ENCODE measurements at places on chromosomes 7 and 10. TPM values are rescaled to one million over a fixed set of nuclear protein-coding genes. Genes with fewer than 3 reads are reported as not detected.

- DNase-seq = no peak
These were observed 523 bp upstream of the CDH23 start for GRCh38 chr10:71396084-71396710.

DNA sequence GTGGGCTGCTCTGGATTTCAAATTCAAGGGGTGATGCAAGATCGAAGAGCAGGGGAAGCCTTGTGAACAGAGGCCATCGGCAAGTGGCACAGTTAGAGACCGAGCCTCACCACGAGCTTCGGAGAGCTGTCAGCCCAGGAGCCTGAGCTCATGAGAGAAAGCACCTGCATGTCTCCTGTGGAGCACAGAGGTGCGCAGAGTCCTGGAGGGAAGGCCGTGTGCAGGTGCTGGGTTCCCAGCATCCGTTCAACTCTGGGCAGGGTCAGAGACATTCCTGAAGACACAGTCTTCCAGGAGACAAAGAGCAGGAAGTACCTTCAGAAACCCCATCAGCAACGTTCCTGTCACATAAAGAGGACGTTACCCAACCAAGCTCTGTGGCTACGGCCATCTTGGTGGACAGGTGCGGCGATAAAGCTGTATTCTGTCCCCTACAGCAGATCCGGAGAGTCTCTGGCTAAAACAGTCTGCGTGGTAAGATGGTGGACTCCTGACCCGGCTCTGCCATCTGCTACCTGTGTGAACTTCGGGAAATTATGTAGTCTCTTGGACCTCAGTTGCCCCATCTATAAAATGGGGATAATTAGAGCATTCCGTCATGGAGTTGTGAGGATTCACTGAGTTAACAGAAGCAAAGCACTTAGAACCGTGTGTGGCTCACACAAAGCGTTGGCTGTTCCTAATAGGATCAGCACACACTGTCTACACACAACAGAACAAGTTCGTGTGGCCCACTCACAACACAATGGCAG is 40.6 kb downstream of the NOD1 start:
- DNase-seq = no peak

GRCh38 chr7:99621271-99621670 is 4.5 kb downstream of the ZSCAN25 start:
- no peak for DNase-seq

The WNT2 gene
- total RNA-seq = not detected

DNA sequence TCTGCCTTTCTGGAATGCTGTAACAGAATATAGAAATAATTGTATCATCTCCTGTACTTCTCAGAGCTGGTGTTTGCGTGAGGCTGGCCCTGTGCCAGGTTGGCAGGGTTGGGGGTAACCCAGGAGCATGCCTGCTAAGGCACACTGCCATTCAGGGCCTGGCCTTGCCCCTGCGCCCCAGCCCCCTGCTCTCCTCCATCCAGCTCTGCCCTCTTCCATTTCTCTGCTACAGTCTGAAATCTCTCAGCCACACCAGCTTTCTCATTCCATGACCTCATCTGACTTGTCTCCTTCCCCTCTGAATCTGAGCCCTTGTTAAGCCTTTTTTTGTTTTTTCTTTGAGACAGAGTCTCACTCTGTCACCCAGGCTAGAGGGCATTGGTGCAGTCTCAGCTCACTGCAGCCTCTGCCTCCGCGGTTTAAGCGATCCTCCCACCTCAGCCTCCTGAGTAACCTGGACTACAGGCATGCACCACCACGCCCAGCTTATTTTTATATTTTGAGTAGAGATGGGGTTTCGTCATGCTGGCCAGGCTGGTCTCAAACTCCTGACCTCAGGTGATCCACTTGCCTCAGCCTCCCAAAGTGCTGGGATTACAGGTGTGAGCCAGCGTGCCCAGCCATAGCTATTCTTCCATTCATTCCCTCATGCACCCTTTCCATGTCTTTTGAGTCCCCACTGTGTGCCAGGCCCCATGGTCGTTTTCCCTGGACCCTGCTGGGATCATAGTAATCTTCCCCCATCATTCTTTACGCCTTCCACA is 206.8 kb downstream of the CUX1 start:
- DNase-seq = no peak

GRCh38 chr7:157784979-157785441 is 448.2 kb downstream of the DNAJB6 start:
- DNase-seq = no peak

DNA sequence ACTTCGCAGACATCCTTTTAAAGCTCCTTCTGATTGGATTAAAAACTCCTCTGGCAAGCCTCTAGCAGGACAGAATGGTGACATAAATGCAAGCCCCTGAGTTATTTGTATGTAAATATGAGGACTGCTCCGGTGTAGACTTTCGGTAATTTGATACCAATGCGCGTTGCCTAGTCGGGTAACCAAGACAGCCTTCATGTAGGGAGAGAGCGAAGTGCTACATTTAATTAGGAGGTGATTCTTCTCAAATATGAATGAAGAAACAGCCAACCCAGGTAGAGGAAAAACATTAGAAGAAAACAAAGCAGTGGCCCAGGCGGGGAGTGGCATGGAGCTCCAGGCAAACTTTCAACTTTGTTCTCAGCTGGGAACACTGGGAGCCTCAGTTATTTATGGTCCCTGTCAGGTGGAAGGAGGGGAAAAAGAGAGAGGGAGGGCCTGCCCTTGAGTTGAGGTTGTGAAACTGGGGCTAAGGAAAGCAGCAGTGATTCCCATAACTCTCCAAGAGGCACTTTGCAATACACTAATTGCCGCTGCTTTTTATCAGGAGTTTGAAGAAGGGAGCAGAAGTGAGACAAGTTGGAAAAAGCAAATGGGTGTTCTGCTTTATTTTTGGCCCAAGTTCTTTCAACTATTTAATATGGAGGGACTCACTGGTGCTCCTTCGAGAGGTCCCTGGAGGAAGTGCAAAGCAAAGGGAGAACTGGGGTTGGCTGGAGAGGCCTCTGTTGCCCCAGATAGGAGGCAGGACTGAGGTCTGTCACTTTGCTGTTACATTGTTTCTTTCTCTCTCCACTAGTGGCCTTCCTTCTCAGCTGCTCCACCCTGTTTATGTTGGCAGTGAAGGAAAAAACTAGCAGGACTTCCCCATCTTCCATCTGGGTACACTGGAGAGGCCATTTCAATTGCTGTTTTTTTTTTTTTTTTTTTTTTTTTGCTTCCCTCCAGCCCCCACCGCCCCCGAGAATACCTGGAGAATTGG is 234.6 kb upstream of the CCDC6 start:
- no peak for DNase-seq

The FBXW4 gene
- 64.5 TPM for total RNA-seq

- no peak for DNase-seq
These were observed 300.4 kb downstream of the AHR start for GRCh38 chr7:17598846-17599245.

DNA sequence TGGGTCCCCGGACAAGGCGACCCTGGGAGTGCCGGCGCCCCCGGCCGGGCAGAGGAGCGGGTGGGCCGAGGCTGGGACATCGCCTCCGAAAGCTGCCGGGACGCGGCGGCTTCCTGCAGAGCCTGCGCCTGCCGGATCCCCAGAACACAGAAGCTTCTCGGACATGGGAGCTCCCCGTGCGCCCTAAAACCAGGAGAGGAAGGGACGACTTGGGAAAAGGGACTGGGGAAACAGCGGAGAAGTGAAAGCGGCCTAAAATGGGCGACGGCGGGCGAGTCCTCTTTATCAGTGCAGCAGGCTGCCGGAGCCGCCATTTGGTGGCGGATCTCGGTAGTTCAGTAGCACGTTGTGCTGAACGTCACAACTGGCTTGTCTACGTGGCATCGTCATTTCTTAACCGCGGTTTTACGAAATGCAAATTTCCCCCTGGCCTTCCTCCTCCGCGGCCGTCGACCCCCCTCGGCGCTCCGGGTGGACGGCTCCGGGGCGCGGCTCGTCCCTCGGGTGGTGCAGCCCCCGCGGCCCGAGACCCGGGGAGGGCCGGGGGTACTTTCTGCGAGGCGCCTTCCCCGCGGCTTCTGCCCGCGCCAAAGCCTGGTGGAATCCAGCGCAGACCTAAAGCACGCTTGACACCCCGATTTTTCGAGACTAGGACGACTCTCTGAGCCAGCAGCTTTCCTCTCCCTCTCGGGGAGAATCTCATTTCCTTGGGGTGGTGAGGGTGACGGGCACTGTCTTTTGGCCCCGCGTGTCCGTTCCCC is 9.9 kb upstream of the SPAG6 start:
- DNase-seq = peak; percentile 54

The PPP1R9A gene
- 0.08 TPM for total RNA-seq

DNA sequence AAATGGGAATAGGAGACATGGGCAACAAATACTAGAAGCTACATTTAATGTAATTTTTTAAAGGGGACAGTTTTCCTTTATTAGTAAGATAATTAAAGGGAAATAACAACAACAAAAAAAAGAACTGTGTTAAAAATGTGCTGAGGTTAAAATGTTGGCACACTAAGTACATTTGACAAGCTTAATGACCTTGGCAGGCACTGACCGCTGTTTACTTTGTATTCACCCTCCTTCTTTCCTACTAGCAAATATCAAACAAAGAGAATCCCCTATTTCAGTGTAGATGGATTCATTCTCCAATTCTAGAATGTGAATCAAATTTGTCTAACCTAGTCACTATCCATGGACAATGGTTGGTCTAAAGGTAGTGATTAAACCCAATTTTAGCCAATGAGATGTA is 77.5 kb upstream of the TOMM7 start:
- DNase-seq = no peak

The UBE2D1 gene
- total RNA-seq = 10.5 TPM

DNA sequence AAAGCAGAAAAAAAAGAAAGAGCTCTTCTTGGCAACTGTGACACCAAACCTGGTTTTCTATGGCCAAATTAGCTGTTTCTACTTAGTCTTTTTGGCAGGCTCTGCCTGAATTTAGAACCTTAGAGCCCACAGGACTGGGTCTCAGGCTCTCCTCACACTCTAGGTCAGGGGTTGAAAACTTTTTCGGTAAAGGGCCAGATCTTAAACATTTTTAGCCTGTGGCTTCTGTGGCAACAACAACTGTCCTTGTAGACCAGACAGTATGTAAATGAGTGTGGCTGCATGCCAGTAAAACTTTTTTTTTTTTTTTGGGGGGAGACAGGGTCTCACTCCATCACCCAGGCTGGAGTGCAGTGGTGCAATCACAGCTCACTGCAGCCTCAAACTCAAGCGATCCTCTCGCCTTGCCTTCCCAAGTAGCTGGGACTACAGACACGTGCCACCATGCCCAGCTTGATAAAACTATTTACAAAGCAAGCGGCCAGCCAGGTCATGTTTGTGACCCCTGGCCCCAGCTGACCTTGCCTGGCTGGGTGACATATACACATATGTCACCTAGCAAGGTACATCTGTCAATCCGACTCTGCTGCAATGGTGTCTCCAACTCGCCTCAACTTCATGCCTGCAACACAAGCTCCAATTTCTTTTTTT is 17.4 kb downstream of the KPNA7 start:
- no peak for DNase-seq

The NUTM2E gene
- not detected for total RNA-seq

The ARMS2 gene
- not detected for total RNA-seq

The RSPH10B gene
- 0.40 TPM for total RNA-seq

DNA sequence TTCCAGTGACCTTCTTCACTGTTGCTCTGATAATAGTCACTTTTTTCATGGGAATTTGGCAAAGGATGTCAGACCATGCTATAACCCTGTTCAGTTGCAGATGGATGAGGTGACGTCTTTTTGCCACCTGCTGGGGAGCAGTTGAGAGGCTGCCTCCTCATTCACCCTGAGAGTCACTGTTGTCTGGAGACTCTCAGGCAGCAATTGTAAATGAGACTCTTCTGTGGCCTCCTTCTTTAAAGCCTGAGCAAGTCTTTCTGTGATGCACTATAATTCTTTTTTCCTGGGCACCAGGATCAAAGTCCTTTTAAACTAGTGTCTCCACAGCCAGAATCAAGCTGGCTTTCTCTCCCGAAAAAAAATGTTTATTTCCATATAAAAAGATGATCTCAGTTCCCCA is 345.1 kb downstream of the ARL4A start:
- no peak for DNase-seq

DNA sequence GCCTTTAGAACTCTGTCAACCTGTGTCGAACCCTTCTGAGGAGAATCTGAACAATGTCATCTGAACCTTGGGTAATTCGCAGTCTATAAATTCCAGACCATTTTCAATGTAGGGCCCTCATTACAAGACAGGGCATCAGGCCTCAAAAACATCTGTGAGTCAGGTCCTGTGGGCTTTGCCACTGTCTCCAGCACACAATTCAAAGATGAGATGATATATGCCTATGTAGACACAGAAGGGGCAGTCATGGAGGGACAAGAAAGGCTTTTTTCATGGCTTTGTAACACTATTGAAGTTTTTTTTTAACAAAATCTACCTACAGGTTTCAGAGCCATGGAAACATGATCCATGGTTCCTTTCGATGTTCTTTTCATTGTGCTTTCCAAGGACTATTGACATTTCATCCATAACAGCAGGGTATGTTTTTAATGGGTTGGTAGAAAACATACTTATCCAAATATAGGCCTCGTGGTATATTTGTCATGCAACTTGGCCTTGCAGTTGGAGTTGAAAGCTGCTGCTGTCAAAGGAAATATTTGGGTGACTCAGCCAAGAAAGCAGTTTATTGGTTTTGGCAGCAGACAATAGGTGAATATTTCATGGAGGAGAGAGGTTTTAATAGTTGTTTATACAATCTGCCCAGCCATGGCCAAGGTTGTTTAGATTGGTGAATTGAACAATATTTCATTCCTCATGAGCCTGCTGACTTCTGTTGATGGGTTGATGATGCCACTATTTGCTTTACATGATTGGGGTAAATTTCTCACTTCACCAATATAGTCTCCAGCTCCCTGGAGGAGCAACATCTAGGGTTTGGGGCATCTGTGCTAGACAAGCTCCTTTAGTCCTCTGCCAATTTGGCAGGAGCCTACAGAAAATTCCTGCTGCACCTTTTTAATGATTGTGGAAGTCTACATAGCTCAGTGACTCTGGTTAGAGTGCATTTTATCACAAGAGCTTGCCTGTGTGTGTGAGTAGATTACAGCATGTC is 158.4 kb upstream of the TMEM72 start:
- DNase-seq = no peak

The ATG9B gene
- 12.2 TPM for total RNA-seq

DNA sequence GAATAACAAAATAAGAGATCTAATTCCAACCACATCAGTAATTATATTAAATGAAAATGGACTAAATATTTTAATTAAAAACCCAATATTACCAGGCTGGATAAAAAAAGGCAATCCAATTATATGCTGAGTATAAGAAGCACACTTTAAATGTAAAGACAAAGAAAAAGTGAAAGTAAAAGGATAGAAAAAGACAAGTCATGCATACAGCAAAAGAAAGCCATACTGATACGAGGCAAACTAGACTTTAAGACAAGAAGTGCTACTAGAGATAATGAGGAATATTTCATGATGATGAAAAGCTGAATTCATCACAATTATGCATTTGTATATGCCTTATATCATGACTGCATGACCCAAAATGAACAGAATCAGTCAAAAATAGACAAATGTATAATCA is 628.6 kb downstream of the PHTF2 start:
- DNase-seq = no peak

GRCh38 chr7:41886901-41887311 is 184.0 kb upstream of the INHBA start:
- DNase-seq = no peak

GRCh38 chr7:128388145-128388485 is 21.7 kb downstream of the IMPDH1 start:
- DNase-seq = no peak

The CLRN3 gene
- total RNA-seq = not detected

The RAB18 gene
- total RNA-seq = 112 TPM

Data from T-helper 17 cell (primary cell).